ENCODE measurements at places on chromosomes 16 and 17. TPM values are rescaled to one million over a fixed set of nuclear protein-coding genes. Genes with fewer than 3 reads are reported as not detected.

Gene CACNG3
- not detected for total RNA-seq

GRCh38 chr17:2034806-2035540 lies 5.0 kb downstream of the DPH1 start:
- peaks cover 4% of the 10 kb centered on the region for H3K27me3 ChIP-seq
- H3K27ac ChIP-seq = no peak overlapping the region
- H3K4me1 ChIP-seq = peaks cover 14% of the 10 kb centered on the region

Gene HSD17B1
- 2.7 TPM for total RNA-seq

Gene CDH3
- 53.5 TPM for total RNA-seq

Gene KRTAP16-1
- not detected for total RNA-seq

DNA sequence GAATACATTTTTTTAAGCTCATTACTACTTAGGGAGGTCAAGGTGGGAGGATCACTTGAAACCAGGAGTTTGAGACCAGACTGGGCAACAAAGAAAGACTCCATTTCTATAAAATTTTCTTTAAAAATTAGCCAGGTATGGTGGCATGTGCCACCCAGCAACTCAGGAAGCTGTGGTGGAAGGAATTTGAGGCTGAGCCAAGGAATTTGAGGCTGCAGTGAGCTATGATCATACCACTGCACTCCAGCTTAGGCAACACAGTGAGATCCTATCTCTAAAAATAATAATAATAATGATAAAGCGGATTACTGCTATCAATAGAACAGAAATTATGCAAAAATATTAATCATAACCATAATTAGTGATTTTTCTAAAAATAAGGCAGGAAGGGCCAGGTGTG lies 170.3 kb downstream of the COPRS start:
- no peak for DNase-seq
- no peaks in the 10 kb centered on the region for H3K36me3 ChIP-seq
- no peak overlapping the region for H3K4me3 ChIP-seq
- H3K27ac ChIP-seq = no peak overlapping the region

Gene NPIPB9
- total RNA-seq = 1.2 TPM

Gene C16orf89
- total RNA-seq = 2.1 TPM

DNA sequence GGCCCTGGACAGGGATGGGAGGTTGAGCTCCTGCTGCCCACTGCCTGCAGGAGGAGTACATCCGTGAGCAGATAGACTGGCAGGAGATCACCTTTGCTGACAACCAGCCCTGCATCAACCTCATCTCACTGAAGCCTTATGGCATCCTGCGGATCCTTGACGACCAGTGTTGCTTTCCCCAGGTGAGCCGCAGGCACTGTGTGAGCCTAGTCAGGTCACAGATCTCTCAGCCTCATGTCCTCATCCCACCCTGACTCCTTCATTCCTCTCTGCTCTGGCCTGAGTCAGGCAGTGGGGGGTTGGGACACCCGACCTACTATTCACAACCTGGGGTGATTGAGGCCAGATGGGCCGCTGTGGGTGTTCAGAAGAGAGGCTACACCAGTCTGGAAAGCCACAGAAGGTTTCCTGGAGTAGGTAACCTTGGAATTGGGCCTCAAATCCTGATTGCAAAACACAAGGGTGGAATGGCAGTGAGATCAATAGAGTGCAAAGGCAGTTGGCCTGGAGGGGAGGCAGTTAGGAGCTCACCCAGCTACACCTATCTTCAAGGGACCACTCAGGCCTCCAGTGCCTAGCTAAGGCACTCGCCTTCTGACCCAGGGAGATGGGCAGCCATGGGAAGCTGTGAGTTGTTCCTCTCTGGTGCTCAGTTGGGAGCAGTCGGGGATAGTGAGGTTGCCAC lies 29.7 kb downstream of the MYO15A start:
- H3K4me3 ChIP-seq = no peak overlapping the region
- no peak overlapping the region for H3K27ac ChIP-seq
- peaks cover 9% of the 10 kb centered on the region for H3K4me1 ChIP-seq
- no peaks in the 10 kb centered on the region for H3K36me3 ChIP-seq
- no peak for DNase-seq
- H3K27me3 ChIP-seq = no peaks in the 10 kb centered on the region

- DNase-seq = no peak
- no peak overlapping the region for H3K4me3 ChIP-seq
- no peak overlapping the region for H3K27ac ChIP-seq
- H3K36me3 ChIP-seq = no peaks in the 10 kb centered on the region
- peaks cover 30% of the 10 kb centered on the region for H3K4me1 ChIP-seq
Observed at GRCh38 chr16:86073763-86074493, 175.0 kb downstream of the IRF8 start.

DNA sequence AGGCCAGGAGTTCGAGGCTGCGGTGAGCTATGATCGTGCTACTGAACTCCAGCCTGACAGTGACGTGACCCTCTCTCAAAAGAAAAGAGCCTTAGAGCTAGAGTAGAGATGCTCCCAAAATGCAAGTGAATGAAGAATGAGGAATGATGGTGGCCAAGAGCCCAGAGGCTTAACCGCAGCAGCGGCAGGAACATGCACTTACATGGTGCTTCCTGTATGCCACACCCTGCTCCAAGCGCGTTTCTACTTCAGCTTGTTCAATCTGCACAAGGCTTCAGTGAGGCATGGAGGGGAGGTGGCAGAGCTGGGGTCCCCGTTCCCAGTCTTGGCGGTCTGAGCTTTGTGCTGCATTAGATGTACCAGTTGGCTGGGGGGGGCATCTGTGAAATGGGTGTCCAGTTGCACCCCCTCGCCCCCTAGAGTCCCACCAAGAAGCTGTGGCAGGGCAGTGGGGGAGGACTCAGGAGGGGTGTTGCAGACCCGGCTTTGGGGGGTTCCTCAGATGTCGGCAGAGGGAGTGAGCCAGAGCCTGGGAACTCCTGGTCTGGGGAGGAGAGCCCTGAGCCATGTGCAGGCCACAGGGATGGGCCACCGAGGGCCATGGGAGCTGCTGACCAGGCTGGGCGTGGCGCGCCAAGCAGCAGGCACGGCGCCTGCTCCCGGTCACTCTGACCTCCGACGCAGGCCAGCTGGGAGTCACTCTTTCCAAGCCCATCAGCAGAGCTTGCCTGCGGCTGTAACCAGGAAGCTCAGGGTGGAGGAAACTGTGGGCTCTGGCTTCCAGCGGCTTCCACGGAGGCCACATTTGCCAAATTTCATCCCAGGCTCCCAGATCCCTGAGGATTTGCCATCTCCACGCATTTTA lies 260.1 kb downstream of the PARN start:
- no peak for DNase-seq
- H3K36me3 ChIP-seq = no peaks in the 10 kb centered on the region
- H3K4me3 ChIP-seq = no peak overlapping the region

GRCh38 chr17:46944931-46945330 lies 22.0 kb downstream of the GOSR2 start:
- H3K4me3 ChIP-seq = peak overlapping the region; percentile 80
- peaks cover 7% of the 10 kb centered on the region for H3K36me3 ChIP-seq
- DNase-seq = no peak
- peaks cover 7% of the 10 kb centered on the region for H3K27me3 ChIP-seq
- H3K4me1 ChIP-seq = peaks cover 28% of the 10 kb centered on the region

Gene FDXR
- 44.4 TPM for total RNA-seq

GRCh38 chr16:364595-365491 lies 5.5 kb downstream of the MRPL28 start:
- DNase-seq = no peak
- no peak overlapping the region for H3K27ac ChIP-seq
- peaks cover 3% of the 10 kb centered on the region for H3K27me3 ChIP-seq
- no peak overlapping the region for H3K4me3 ChIP-seq
- H3K4me1 ChIP-seq = peaks cover 6% of the 10 kb centered on the region
- H3K36me3 ChIP-seq = peaks cover 3% of the 10 kb centered on the region

- peaks cover 56% of the 10 kb centered on the region for H3K4me1 ChIP-seq
- H3K27me3 ChIP-seq = no peaks in the 10 kb centered on the region
- H3K27ac ChIP-seq = peak overlapping the region; percentile 48
- H3K4me3 ChIP-seq = no peak overlapping the region
Observed at GRCh38 chr17:77381185-77381700, 240.5 kb downstream of the SEC14L1 start.

DNA sequence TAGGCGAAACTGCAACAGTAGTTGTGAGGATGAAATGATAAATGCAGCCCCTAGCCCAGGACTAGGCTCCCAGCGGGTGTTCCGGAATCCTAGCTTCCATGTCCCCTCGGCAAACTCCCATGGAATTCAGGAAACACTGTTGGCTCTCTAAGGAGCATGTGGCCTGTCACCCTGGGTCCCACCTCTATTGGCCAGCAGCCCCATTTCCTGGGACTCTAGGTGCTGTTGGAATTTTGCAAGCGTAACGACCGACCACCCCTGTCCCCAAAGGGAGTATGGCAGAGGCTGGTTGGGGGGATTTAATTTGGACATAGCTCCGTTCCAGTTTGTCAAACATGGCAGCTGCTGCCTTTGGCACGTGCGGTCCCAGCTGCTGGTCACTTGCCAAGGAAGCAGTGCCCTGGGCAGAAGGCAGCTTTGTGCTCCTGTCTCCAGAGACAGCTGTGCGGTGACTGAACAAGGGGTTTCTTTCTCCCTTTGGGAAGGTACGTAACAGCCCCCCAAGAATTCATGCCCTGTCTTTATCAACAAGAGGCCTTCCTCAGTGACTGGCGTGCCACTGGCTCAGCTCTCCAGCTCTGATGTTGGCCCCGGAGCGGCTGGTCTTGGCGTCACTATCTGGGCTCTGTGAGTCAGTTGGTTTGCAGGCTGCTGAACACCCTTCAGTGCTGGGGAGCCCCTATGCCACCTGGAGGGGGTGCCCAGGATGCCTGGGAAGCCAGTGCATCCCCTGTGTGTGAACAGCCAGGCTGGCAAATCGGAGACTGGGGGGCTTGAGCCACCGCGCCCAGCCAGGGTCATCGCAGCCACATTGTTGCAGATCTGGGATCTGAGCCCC lies 235.2 kb upstream of the TNRC6C start:
- no peak for DNase-seq
- H3K36me3 ChIP-seq = no peaks in the 10 kb centered on the region
- peaks cover 18% of the 10 kb centered on the region for H3K4me1 ChIP-seq
- H3K4me3 ChIP-seq = no peak overlapping the region
- no peak overlapping the region for H3K27ac ChIP-seq

DNA sequence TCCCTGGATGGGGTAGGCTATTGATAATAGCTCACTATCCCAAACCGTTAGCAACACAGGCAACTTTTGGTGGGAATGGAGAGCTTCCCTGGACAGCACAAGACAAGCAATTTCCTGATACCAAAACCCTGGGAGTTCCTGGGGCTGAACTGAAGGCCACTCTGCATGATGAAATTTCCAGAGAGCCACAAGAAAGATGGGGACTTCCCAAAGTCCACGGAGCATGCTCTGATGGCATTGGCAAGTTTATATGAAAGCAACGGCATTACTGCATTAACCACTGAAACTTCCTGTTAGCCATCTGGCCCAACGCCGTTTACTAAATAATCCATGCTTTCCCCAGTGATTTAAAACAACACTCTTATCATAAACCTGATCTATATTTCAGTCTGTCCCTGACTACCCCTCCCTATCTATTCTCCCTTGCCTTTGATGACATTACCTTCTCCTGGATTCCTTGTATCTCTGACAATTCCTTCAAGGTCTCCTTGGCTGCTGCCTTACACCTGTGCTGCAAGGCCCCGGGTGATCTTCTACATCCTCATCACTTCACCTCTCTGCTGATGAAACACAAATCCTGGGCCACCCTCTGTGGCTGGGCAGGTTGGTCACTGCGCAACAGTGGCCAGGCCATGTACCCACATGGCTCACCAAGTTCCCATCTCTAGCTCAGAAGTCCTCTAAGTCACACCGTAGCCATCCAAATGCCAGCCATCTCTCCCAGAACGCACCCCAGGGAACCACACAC lies 108.5 kb upstream of the RCVRN start:
- H3K4me1 ChIP-seq = peaks cover 4% of the 10 kb centered on the region
- DNase-seq = no peak
- peaks cover 18% of the 10 kb centered on the region for H3K27me3 ChIP-seq
- no peak overlapping the region for H3K4me3 ChIP-seq

Gene KCNJ18
- not detected for total RNA-seq

Gene RILP
- total RNA-seq = 6.4 TPM

DNA sequence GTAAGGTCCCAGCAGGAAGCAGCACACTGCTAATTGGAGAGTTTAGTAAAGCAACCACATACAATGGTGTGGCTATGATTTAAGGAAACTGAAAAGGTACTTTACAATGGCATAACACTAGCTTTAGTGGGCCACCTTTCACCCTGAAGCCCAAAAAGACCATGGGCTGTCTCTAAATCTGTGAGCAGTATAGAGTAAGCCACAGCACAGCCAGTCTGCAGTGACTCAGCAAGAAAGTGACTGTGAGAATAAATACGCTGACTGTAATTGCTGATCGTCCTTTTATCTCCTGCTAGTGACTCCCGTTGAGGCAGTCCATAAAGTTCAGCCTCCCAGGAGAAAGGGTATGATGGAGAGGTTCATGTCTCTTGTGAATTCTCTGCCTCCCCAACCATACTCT lies 679.8 kb upstream of the KIF2B start:
- no peak overlapping the region for H3K4me3 ChIP-seq
- DNase-seq = no peak
- H3K36me3 ChIP-seq = no peaks in the 10 kb centered on the region
- H3K27ac ChIP-seq = no peak overlapping the region
- peaks cover 3% of the 10 kb centered on the region for H3K4me1 ChIP-seq
- no peaks in the 10 kb centered on the region for H3K27me3 ChIP-seq

- no peak for DNase-seq
- no peak overlapping the region for H3K27ac ChIP-seq
- H3K27me3 ChIP-seq = peaks cover 3% of the 10 kb centered on the region
- no peaks in the 10 kb centered on the region for H3K4me1 ChIP-seq
- no peak overlapping the region for H3K4me3 ChIP-seq
- H3K36me3 ChIP-seq = no peaks in the 10 kb centered on the region
Observed at GRCh38 chr16:64865069-64865696, 256.7 kb downstream of the CDH11 start.

DNA sequence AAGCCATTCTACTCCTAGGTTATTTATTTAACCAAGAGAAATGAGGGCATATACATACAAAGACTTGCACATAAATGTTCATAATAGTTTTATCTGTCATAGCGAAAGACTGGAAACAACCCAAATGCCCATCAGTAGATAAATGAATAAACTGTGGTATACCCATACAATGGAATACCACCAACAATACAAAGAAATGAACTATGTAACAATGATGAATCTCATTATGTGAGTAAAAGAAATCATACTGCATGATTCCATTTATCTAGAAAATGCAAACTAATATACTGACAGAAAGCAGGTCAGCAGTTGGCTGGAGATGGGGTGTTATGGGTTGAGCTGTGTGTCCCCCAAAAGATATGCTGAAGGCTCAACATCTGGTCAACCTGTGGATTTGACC lies 57.3 kb downstream of the CEP95 start:
- no peak overlapping the region for H3K4me3 ChIP-seq
- peaks cover 10% of the 10 kb centered on the region for H3K4me1 ChIP-seq
- H3K27me3 ChIP-seq = no peaks in the 10 kb centered on the region
- H3K36me3 ChIP-seq = peaks cover 14% of the 10 kb centered on the region

Measured in type B pancreatic cell (in vitro differentiated cells).